Activated CD8-positive, alpha-beta memory T cell treated with anti-CD3 and anti-CD28 coated beads, Interleukin-2, amount 10 ng/mL, durations not matched to agents 7 days and 5 days (primary cell): ENCODE measurements at places on chromosomes 2 and 18. TPM values are rescaled to one million over a fixed set of nuclear protein-coding genes. Genes with fewer than 3 reads are reported as not detected.

GRCh38 chr2:64029116-64029665 lies 10.0 kb upstream of the VPS54 start:
- no peak for DNase-seq

DNA sequence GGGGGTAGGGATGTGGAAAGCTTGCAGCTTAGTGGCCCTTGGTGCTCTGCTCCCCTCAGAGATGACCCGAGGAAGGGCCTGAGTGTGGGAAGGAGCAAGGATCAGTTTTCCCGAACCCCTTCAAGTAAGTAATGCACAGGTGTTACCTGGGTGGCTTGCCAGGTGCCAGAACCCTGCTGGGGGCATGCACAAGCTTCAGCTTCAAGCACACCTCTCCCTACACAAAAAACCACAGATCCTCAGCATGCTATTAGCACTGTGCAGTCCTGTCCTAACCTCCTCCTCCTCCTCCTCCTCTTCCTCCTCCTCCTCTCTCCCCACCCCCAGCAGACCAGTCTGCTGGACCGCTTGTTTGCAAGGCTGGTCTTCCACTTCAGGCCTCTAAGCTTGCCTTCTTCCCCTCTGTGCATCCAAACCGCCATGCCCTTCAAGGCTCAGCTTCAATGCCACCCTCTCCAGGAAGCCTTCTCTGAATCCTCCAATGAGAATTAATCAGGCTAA lies 114.8 kb downstream of the ACAA2 start:
- DNase-seq: no peak

Gene TXNDC2
- total RNA-seq: not detected

DNA sequence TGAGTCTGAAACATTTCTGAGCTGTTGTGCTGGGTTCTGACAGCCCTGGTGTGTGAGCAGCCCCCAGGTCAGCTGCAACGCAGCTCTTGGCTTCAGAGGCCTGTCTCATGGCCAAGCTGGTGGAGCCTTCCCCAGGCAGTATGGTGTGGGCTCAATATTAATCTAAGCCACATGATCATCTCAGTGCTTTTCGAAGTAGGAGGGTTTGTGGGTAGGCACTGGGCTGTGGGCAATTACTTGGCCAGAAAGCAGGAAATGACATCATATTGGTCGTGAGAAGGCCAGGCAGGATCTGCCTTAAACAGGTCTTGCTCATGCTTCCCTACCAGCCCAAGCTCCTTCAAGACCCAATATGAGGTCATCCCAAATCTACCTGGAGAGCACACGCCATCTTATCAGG lies 26.9 kb downstream of the LOXHD1 start:
- DNase-seq: peak; percentile 81

DNA sequence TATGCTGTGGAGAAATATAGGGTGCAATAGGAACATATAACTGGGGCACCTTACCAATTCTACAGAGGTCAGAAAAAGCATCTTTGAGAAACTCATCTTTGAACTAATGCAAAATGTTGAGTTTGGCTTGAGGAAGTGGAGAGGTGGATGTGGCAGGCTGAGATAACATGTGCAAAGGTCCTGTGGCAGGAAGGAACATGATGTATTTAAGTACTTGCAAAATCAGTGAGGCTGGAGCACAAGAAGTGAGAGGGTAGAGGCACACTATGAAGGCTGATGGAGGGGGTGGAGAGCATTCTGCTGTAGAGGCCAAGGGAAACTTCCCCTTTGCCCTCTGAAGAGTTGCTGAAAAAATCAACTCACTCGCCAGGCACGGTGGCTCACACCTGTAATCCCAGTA lies 14.7 kb upstream of the RAB1A start:
- DNase-seq: no peak

DNA sequence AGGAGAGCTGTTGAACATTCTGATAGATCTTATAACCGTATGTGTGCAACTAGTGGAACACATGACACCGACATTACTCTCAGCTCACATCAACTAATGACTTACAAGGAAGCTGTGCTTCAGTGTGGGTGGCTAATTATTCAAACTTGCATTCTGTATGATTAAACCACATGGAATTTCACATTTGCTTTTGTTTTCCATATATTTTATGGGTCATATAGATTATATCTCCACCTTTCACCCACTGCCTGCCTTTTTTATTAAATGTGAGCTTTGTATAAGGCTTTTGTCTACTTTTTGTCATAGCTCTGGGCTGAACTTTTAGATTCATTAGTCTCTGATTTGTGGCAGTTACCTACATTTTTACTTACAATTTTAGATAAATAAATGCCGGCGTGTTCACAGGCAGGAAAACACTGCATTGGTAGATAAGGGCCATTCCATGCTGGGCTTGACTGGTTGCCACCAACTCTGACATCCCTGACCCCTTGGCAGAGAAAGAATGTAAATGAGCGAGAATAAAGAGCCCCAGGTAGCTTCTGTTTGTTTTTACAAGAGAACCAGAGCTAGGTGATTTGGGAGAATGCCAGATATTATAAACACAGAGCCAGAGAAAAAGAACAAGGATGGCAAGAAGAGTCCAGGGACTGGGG lies 35.7 kb downstream of the LYPD6 start:
- DNase-seq: no peak
